ENCODE measurements at places on chromosomes 7 and 10. TPM values are rescaled to one million over a fixed set of nuclear protein-coding genes. Genes with fewer than 3 reads are reported as not detected.

SLC26A5 gene
- total RNA-seq = not detected

GPR22 gene
- total RNA-seq = not detected

FAM241B gene
- 1.8 TPM for total RNA-seq

WDR37 gene
- 12.5 TPM for total RNA-seq

PTF1A gene
- not detected for total RNA-seq

SEC24C gene
- 72.3 TPM for total RNA-seq

BAG3 gene
- total RNA-seq = 70.9 TPM

RAB11FIP2 gene
- 11.7 TPM for total RNA-seq
